ENCODE measurements at places on chromosomes 4 and X.

- no peak for DNase-seq
Measured at GRCh38 chr4:74414149-74414809, 30.7 kb upstream of the AREG start.

- no peak for DNase-seq
Measured at GRCh38 chrX:78066110-78066509, 37.9 kb upstream of the PGK1 start.

GRCh38 chr4:148076964-148077363, 345.1 kb downstream of the ARHGAP10 start:
- no peak for DNase-seq

DNA sequence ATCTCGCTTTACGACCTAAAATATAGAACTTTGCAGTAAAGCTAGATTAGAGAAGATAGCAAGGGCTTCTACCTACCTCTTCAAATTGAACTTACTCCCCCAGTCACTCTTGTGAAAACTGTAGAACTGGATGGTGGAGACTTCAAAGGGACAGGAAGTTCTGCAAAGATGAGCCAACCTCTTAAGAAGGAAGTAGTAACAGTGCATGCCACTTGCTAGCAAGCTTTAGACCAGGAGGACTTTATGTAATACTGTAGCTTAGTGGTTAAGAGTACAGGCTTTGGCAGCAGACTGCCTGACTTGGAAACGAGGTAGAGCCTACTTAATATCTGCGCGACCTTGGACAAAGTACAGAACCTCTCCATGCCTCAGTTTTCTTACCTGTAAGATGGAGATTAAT, 27.5 kb upstream of the VBP1 start:
- peak; percentile 1 for DNase-seq

DNA sequence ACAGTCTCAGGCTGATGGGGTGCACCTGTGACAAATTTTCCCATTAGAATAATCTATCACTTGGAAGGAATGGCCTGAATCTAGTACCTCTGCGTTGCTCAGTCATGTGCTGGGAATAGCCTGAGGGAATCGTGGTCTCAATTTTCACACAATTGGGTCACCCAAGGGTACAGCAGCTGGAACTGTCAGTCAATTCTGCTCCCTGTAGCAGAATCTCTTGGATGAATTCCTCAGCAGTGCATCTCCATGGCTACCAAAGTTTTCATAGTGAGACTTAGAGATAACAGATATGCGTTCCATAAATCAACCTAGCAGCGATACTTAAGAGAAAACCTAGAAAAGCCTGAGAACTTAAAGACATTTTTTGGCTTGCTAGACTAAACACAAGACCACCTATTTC, 288.7 kb upstream of the CTSO start:
- no peak for DNase-seq

- peak; percentile 13 for DNase-seq
Measured at GRCh38 chrX:72105436-72105835, 26.3 kb downstream of the RTL5 start.

DNA sequence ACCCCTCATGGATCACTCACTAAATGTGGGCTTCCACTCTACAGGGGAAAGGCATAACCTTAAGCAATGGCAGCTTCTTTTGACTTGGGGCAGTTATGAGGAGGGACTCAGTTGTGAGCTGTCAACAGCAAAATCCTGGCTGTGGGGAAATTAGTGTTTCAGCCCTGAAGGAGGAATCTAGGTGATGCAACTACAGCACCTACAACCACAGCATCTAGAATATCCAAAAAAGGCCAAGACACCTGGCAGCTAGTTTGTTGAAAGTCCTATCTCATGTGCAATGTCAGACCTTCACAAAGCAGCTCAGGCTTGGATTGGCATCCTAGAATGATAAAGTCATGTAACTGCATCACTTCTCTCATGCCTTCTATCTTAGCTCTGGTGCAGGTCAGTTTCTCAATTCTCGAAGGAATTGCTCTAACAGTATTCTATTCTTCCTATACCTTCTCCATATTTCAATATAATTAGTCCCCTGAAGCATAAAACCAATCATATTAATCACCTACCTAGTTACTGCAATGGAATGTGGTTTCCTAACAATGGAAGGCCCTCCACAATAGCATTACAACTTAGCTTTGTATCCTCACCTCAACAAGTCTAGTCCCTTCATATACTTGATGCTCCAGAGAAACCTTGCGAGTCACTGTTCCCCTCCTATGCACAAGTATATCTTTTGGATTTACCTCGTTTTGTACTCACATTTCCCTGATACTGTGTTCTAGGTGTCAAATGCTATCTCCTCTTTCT, 5.5 kb upstream of the ANTXR2 start:
- DNase-seq = no peak

DNA sequence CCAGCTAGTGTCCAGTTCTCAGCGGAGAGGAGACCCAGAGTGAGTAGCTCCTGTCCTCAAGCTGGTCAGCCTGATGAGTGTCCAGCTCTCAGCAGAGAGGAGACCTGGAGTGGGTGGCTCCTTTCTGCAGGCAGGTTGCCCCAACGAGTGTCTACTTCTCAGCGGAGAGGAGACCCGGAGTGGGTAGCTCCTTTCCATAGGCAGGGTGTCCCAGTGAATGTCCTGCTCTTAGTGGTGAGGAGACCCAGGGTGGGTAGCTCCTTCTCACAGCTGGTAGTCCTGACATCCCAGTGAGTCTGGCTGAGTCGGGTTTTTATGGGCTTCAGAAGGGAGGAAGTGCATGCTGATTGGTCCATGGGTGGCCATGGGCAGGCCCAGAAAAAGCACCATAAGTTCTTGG, 55.7 kb upstream of the NUDT6 start:
- no peak for DNase-seq

GRCh38 chr4:96152824-96153223, 312.9 kb downstream of the PDHA2 start:
- no peak for DNase-seq

DNA sequence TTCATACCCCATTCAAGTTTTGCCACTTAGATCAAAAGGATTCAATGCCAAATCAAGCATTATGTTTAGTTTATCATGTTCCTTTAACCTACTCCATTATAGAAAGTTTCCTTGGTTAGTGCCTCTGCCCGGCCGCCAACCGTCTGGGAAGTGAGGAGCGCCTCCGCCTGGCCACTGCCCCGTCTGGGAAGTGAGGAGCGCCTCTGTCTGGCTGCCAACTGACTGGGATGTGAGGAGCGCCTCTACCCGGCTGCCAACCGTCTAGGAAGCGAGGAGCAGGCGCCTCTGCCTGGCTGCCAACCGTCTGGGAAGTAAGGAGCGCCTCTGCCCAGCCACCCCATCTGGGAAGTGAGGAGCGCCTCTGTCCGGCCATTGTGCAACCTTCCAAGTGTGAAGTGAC, 36.3 kb upstream of the PDGFRA start:
- no peak for DNase-seq

- no peak for DNase-seq
Measured at GRCh38 chrX:107448625-107448997, 841 bp upstream of the FRMPD3 start.

- DNase-seq = no peak
Measured at GRCh38 chr4:37873386-37873785, 17.5 kb upstream of the TBC1D1 start.

- no peak for DNase-seq
Measured at GRCh38 chrX:40150503-40150902, 52.7 kb upstream of the BCOR start.

GRCh38 chr4:165805406-165805805, 67.6 kb upstream of the TLL1 start:
- DNase-seq = no peak

GRCh38 chr4:156596026-156596425, 375.6 kb downstream of the PDGFC start:
- no peak for DNase-seq

- DNase-seq = no peak
Measured at GRCh38 chr4:42268824-42269223, 116.4 kb upstream of the BEND4 start.

- DNase-seq = no peak
Measured at GRCh38 chrX:40003428-40004245, 94.1 kb downstream of the BCOR start.

GRCh38 chrX:136310411-136310810, 9.6 kb downstream of the ADGRG4 start:
- no peak for DNase-seq

GRCh38 chr4:42531341-42532030, 125.4 kb downstream of the ATP8A1 start:
- no peak for DNase-seq

DNA sequence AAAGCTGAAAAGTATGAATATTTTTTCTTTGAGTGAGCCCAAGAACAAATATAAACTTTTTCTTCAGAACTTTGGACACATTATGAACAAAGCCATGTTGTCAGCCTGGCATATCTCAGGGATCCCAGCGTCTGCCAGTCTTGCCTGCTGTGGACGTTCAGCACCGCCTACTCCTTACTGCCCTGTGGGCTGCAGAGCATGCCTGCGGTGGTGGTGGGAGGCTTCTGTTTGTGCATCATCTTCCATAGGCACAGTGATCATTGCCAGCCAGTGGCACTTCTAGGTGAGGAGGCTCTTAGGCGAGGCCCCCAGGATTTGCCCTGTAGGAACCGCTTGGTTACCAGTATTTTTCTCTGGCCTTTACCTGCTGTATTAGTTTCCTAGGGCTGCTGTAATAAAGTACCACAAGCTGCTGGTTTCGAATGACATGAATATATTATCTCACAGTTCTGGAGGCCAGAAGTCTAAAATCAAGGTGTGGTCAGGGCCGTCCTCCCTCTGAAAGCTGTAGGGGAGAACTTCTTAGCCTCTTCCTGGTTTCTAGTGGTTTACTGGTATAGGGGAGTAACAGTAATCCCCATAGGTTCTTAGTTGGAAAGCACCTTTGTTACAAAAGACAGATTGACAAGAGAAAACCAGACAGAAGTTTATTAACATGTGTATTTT, 15.4 kb downstream of the ANXA3 start:
- DNase-seq = no peak

GRCh38 chrX:11611965-11612364, 53.8 kb downstream of the ARHGAP6 start:
- no peak for DNase-seq

DNA sequence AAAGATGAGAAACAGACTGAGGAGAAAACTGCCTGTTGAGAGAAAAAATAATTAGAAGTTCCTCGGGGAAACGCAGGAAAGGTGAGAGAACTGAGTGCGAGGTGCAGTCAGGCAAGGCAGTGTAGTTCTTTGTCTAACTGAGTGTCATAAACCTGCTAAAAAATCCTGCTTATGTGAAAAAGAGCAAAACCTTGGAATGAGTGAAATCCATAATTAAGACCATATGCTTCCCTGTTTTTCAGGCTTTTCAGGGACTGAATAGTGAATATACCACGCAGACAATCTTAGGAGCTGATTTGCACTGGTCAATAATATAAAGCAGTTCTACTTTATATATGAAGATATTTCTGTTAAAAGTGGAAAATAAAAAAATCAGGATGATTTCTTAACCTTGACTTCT, 104.9 kb downstream of the RASGEF1B start:
- DNase-seq = no peak

DNA sequence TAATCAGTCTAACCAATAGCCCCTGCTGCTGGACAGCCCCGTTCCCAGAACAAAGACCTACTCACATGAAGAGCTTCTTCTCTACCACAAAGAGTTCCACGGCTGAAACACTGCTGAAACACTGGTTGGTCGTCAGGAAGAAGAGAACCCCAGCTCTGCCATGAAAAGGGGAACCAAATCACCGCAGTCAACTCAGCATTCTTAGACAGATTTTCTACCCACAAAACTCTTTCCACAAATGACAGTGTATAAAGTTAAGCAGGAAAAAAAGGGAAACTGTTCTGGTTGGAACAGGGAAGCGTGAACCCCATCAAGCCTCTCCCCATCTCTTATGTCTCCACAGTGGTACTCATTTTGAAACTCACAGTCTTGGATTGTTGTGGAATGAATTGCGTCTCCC, 57.3 kb downstream of the ABCG2 start:
- DNase-seq = no peak

DNA sequence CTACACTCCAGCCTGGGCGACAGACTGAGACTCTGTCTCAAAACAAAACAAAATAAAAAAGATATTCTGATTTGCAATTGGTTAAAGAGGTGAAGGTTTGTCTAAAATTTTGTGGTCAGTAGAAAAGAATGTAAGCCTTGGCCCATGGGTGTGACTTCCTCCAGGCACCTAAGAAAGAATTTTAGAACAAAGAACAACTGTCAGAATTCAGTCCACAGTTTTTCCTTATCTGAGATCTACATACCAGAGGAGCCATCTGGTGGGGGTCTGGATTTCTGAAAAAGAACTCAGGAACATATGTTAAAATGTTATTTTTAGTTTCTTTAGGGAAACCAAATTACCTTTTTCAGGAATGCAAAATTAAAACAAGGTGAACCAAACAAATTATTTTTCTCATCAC, 434.1 kb downstream of the ANKRD50 start:
- no peak for DNase-seq

DNA sequence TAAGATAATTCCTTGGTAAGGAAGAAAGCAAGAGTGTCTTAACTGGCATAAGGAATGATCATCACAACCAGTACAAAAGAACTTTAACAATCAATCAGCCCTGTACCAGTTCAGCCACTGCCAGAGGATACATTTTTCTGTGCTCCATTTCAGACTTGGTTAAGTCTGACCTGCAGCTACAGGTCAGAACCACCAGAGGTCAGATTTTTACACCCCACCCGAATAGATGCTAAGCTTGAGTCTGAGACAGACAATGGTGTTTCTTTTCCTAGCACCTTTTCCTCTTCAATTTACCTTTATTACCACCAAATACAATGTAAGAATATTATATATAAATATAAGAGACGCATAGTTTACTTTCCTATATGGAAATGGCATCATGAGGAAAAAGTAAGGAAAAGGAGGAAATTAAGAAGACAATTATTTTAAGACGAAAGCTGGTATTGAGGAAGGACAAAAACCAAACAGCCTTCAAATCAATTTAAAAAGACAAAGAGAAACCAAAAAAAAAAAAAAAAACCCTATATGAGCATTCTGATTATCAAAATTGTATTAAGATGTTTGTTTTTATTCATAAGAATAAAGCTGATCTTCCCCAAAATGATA, 215.3 kb upstream of the TTC29 start:
- DNase-seq = no peak

- no peak for DNase-seq
Measured at GRCh38 chr4:121688261-121688660, 8.5 kb downstream of the ANXA5 start.

DNA sequence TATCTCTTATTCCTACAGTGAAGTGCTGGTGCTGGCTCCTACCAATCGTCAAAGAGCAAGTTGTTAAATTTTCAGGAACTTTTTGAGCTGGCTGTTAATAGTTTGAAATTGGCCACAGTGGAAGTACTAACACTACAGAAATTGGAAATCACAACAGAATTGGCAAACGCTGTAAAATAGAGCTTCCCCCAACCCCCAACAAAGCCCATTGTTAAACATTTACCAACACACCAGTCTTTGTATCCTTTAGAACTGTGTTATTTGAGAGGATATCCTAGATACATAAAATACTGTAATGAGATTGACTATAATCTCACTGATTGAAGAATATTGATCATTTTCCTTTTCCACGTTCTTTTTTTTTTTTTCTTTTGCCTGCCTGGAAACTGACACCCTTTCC, 37.4 kb downstream of the FAM241A start:
- no peak for DNase-seq

DNA sequence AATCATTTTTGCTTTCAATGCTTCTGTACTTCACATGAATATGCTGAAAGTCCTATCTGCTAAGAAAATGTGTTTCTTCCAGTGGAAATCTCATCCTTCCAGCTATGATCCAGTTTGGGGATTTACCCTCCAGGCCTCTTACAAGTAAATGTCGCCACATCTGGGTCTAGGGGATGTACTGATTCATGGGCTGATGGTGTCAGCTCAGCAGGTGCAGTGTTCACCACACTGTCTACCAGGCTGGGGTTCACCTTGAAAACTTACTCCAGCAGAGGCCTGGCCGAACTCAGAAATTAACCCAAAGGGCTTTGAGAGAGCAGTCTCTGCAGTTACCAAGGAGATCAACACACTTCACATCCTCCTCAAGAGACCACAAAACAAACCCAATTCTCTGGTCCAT, 154.3 kb downstream of the TSPAN5 start:
- no peak for DNase-seq

Measured in stimulated activated CD4-positive, alpha-beta T cell treated with anti-CD3 and anti-CD28 coated beads, Interleukin-15, amount 100 ng/mL, for 24 hours (primary cell).